ENCODE measurements at places on chromosomes 1 and 21.

DNA sequence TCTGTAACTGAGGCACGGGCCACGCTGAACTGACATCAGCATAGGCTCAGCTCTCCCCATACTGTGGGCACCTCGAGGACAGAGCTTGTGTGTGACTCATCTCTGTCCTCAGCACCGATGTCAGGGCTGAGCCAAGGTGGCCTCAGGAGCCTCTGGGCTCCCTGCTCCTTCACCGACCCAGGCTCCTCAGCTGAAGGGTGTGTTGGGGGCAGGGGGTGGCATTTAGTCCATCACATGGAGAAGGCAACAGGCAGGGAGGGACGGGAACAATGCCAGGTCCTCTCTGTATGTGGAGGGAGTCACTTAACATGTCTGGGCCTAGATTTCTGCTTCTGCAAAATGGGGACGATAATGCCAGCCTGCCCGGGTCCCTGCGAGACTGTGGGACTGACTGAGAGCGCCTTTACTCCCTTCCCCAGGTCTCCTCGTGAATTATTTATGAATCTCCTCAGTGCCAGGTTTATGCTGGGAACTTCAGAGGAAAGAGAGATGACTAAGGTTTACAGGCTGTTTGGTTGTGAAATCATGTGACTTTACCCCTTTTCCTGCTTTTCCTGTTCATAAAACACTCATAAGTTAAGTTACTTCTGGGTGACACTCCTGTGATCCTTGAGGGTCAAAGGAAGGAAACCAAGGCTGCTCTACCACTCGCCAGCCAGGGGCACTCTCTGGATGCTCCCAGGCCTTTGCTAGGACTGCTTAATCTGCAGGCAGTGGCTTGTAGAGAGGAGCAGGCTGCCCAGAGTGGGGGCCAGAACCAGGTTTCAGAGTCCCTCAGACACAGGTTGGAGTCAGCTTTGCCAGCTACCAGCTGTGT, 16.2 kb downstream of the TTC39A start:
- DNase-seq = no peak

DNA sequence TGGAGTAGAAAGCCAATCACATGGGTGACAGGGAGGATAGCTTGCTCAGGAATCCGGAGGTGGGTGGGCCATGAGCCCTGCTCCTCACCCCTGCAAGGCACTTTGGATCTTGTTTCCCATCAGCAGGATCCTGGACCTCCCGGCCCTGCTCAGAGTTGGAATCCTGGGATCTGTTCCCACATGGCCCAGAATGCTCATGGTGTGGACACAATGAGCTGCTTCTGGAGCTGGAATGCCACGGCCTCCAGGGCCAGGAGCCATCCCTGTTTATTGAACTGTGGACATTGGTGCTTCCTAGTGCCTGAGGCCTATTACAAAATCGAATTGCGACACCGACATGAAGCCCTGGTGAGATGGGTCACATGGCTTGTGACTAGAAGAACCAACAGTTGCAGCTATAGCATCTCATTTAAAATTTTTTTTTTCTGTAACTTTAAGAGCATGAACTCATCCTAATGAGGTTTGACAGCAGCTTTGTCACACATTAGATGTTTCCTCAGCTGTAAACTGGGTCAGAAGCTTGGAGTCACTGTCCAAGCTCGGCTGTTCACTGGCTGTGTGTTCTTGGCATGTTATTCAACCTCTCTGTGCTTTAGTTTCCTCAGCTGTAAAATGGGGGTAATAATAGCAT, 40.4 kb upstream of the GOLT1A start:
- DNase-seq = no peak

DNA sequence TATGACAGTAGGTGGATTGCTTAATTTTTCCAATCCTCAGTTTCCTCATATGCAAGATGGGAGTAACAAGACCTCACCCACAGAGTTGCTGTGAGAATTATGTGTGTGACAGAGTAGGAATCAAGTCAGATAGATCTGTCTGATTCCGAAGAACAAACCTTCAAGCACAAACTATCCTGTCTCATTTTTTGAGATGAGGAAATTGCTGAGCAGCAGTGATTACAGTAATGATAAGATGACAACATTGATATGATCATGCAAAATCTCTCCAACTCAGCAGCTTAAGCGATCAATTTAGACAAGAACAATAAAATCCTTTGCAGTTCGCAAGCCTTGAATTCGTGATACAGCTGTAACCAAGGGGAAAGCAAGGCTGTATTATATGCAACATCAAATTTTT, 474.1 kb downstream of the OMA1 start:
- DNase-seq = no peak

GRCh38 chr1:221735999-221736398, 5.9 kb downstream of the DUSP10 start:
- DNase-seq = no peak

GRCh38 chr1:12383001-12383400, 153.2 kb downstream of the VPS13D start:
- DNase-seq = no peak

GRCh38 chr1:65704318-65704717, 88.4 kb upstream of the PDE4B start:
- DNase-seq = no peak

DNA sequence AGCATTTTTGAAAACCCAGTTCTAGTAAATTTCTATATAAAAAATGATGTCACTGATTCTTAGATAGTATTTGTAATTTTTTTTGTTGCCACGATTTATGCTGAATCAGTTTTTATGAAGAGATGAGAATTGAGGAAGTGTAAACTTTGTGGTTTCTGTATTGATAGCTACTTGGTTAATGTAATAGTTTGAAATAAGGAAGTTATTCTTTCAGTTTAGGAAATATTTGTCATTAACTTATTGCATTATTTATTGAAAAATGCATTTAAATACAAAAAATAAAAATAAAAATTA, 97.8 kb downstream of the ZFYVE9 start:
- DNase-seq = peak; percentile 24

Measured in OCI-LY7 (cell line).